ENCODE measurements at places on chromosomes 3 and 15.

DNA sequence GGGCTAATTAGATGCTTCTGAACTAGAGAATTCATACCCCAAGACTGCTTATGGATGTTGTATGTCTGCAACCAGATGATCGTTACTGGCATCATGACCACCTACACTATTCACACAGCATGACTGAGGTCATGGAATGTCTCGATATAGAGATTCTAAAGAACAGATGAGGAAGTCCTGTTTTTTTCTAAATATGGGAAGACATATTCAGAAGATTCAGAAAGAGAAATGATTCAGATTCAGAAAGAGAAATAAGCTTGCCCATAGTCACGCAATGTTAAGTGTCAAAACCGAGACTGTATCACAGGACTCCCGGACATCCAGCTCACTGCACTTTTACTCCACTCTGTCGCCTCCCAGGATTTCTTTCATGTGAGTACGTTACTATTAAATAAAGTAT lies 136.2 kb downstream of the TPRG1 start:
- no peak for DNase-seq

DNA sequence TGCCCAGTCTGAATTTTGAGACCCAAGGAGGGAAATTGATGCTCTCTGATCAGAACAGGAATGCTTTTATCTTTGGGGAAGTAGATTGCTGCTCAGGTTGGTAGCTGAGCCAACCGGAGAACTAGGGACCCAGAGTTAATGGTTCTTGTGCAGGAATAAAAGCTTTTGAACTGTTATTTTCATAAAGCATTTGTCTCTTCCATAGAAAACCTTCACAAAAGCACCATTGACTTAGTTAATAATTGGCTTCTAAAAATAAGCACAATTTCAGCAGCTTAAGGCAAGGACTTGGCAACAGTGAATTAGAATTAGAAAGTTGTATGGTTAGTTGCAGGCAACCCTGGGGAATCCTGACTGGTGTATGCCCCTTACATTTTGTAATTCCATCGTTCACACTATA lies 53.8 kb downstream of the MAP2K1 start:
- no peak for DNase-seq

DNA sequence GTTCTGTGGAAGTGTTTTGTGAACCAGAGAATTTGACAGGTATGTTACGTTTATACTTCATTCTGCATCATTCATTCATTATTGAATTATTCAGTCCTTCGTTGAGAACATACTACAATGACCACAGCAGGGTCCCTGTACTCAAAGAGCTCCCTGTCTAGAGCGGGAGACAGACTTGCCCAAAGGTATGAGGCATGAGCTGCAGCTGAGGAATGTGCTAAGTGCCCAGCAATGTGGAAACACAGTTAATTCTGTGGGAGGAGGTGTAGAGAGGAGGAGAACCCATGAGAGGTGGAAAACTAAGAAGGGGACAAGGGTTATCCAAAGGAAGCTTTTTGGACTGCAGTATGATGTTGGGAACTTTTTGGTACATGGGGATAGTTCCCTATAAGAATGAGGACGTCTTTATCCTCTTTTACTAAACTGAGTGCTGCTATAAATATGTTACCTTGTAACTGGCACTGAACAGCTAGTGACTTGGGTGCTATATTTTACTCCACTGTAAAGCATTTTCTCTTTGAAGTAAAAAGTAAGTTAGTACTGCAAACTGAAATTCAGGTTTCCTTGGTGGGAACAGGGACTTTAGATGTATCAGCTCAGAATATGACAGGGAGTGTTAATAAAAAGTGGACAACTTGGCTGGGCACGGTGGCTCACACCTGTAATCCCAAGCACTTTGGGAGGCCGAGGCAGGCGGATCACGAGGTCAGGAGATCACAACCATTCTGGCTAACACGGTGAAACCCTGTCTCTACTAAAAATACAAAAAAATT lies 5.7 kb downstream of the SMAD3 start:
- no peak for DNase-seq

DNA sequence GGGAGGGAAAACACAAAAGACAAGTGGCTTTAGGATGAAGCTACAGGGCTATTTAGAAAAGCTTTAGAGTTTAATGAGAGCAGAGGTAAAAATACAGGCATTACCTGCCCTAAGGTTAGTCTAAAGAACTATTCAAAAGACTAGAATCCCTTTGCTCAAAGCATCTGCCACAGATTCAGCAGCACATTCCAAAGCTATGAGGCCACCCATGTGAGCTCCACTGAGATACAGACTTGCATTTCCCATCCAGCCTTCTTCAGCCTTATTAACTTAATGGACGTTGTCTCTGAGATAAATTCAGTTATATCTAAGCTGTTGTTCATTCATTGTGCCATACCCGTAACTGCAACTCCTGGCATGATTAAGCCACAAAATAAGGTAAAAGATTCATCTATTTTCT lies 25.4 kb downstream of the CXCR6 start:
- no peak for DNase-seq

GRCh38 chr3:128575777-128576176 lies 74.8 kb downstream of the RPN1 start:
- no peak for DNase-seq

- no peak for DNase-seq
Observed at GRCh38 chr3:14401692-14402303, 608 bp upstream of the SLC6A6 start.

DNA sequence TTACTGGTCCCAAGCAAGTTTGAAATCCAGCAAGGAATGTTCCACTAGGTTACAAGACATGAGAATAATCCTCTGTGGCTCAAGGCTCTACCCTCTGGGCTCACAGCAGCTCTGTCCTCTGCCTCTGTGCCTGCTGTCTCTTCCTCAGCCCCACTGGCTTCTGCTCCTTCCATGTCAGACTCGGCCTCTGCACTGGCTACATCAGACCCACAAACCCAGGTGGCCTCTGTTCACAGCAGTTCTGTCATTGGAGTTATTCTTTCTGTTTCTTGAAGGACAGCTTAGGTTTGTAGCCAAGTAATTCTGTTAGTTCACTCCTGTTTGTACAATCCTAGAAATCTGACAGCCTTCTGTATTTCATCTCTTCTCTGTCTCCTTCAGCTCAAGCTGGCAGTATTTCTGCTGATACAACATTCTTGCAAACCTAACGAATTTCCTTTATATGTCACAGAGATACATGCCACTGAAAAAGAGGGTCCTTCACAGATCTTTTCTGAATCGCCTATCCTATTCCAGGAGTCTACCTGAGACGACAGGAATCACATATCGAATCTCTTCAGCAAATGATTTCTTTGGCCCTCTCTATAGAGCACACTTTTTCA lies 227.8 kb upstream of the PLSCR5 start:
- DNase-seq: no peak

DNA sequence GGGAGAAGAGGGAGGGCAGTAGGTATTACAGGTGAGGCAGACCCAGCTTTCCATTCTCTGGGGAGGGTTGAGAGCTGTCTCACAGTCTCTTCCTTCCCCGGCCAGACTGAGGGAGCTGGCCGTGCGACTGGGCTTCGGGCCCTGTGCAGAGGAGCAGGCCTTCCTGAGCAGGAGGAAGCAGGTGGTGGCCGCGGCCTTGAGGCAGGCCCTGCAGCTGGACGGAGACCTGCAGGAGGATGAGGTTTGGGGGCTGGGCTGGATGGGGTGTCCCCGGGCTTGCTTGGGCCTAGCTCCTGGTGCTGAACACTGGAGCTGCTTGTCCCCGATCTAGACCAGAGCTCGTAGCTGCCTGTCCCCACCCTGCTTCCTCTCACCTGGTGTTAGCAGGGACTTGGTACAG lies 4.9 kb downstream of the PLA2G4B start:
- DNase-seq: no peak

DNA sequence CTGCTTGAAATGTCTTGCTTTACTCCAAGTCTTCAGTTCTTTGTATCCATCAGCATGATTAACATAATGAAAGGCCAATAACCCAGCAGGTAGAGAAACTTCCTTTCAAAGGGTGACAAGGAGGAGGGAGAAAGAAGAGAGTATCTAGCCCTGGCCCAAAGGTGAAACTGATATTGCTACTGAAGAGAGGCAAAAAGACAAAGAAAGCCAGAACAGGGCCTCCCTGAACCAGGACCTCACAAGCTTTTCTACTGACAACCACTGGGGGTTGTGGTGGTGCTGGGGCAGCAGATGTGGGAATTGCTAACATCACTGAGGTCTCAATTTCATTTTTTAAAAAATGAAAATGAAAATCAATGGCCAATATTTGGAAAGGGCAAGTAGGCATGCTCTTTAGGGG lies 234.1 kb downstream of the RSL24D1 start:
- DNase-seq: no peak

DNA sequence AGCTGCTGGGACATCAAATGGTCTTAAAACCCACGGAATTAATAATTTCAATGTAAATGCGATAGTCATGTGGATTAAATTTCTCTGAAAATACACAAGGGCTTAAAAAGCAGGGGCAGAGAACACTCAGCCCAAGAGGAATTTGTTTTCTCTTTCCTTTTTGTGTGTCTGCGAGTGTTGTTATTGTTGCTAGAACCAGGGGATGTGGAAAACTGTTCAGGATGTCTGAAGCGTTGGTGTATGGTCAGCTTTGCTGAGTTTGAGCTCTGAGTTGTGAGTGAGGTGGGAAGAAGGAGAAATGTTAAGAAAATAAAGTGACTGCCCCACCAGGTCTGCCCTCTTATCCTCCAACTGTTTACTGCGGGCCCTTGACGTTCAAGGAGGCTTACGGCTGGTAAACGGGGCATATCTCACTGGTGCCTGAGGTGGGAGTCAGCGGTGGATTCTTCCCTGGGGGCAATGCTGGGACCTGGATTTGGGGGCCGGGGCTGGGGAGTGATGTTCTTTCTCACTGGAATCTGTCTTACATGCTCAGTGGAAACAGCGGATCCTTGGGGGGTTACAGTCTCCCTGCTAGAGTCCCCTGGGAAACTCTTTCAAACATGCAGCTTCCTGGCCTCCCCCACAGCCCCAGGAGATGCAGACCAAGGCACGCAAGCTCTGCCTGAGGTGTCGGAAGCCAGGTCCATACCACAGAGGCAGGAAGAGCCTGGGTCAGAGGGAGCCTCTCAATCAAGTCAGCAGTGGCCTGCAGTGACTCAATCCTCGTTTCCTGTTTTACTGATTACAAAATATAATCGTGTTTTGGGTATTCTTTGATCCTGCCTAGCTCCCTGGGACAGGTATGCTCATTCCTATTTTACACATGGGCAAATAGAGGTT lies 41.8 kb downstream of the ITGA11 start:
- no peak for DNase-seq

DNA sequence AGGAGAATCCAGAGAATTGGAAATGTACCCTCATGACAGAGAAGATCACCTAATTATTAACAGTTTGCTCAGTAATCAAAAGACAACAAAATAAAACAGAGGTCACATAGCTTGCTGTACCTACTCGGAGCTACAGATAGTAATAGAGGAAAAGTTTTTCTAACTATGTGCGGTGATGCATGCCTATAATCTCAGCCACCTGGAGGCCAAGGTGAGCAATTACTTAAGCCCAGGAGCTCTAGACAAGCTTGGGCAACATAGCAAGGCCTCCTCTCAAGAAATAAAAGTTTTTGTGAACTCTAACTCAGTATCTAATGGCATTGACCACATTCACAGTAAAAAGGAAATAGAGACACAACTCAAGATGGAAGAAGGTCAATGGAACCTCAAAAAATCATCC lies 243.6 kb downstream of the ATP8B4 start:
- DNase-seq: no peak

DNA sequence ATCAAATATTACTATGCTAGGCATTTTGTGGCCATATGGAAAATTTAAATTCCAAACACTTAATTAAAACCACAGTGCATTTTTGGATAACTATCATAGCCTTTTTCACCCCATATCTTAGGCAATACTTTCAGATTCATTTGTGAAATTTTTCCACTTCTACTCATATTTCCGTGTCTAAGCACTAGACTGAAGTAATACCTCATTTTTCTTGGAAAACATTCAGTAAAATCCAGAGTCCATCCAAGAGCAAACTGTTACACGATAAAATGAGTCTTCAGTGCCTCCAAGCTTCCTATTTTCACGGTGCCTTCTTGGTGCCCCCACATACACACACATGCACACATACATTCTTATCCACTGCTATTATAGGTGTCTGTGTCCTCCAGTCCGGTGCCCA lies 845.9 kb downstream of the TBL1XR1 start:
- no peak for DNase-seq

GRCh38 chr15:26580943-26581342 lies 191.9 kb downstream of the GABRB3 start:
- no peak for DNase-seq

DNA sequence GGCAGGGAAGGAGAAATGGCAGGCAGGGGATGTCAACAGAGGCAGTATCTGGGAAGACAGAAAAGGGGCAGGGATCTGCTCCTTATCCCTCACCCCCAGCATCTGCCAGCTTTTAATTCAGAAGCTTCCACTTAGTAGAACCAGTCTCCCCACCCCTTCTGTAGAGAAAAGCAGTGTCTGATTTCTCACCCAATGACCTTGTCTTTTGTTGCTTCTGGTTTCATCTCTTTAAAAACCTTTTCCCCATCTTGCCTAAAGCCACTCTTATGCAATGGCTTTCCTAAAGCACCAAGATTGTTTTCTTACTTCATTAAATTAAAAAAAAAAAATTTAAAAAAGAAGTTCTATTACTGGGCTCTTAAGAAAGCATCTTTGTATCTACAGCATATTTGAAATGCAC lies 27.8 kb downstream of the ARHGEF3 start:
- DNase-seq: no peak

GRCh38 chr3:59608356-59608755 lies 558.5 kb upstream of the CFAP20DC start:
- no peak for DNase-seq

DNA sequence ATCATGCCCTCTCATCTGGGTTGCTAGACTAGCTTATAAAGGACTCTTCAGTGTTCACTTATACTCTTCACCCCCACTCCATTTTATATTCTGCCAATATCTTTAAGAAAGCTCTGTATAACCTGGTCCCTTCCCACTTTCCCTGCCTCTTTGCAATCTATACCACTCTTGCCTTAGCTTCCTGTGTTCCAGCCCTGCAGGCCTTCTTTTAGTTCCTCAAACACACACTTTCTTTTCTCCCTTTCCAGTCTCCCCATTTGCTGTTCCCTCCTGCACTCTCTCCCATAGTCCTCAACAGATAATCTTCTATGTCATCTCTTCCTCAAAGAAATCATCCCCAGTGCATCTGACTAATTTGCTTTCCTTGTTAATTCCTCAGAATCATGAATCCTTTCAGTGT lies 28.7 kb downstream of the SENP8 start:
- no peak for DNase-seq

DNA sequence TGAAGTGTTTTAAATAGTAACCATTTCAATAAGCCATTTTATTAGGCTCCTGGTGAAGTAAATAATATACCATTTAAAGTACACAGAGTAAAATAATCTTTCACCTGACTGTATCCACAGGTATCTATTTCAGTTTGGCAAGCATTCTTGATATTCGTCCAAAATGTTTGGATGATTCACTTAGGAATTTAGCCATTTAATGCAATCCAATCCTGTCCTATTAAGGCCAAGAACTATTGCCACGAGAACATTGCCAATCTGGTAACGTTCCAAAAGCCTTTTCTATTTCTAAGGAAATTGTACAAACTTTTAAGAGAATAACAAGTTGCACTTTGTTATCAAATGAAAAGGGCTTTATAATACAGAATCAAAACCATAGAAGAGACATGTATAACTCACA lies 209.8 kb upstream of the THRB start:
- DNase-seq: no peak

All from activated CD8-positive, alpha-beta memory T cell treated with anti-CD3 and anti-CD28 coated beads for 48 hours (primary cell).